ENCODE measurements at places on chromosomes 16 and 17.

DNA sequence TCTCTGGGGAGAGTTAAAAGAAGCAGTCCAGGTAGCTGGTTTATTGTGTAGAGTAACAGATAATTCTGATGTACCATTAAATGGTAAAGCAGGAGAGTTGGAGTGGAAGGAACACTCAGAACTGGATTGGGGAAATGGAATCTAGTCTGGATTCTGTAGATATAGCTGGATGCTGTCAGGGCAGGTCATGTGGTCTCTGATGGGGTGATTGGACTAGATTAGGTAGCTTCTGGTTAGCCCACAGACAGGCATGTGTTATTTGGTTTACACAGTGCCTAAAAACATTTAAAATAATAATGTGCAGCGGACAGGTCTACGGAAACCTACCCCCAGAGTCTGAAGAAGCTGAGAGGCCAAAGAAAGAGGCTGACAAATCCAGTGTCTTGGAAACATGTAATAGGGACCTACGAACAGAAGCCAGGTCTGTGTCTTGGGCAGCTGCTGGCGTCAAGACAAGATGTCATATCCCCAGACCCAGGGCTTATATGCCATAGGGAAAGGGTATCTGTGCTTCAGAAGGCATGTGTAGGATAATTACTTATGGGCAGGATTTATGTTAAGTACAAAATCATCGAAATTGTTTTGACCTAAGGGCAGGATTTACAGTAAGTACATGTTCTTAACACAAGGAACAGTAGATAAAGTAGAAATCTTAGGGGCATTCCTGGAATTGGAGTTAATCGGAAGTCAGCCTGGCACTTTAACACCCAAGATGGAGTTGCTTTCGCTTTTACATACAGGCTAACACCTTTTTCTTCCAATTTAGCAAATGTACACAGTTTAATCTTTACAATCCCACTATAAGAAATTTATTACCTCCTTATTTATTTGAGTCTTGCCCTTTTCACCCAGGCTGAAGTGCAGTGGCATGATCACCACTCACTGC lies 12.4 kb downstream of the LUC7L3 start:
- no peak for DNase-seq

DNA sequence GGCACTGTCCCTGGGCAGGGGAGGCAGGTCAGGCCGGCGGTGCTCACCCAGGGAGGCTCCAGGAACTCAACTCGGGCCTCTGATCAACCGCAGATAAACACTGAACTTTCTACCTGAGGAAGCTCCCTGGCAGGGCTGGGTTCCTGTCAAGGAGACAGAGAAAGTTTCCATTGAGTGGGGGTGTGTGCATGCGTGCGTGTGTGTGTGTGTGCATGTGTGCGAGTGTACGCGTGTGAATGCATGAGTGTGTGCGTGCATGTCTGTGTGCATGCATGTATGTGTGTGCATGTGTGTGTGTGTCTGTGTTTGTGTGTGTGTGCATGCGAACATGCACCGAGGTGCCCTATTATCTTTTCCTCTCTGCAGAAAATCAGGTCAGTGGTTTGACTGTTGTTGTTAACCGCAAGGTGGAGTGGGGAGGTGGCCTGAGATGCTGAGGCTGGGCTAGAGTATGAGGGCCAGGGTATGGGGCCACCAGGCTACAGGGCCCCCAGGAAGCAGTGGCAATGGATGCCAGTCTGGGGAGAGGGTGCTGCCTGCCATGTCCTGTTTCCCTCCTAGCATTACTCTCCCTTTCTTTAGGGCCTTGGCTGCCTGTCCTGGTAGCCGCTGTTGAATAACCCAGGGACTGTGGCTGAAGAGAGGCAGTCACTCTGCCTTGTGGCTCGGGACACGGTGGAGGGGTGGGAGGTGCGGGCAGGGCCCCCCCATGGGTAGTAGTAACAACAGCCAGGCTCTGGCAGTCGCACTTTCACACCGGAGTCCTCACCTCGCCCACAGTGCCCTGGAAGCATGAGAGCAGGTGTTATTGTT lies 24.0 kb downstream of the CCR7 start:
- no peak for DNase-seq

DNA sequence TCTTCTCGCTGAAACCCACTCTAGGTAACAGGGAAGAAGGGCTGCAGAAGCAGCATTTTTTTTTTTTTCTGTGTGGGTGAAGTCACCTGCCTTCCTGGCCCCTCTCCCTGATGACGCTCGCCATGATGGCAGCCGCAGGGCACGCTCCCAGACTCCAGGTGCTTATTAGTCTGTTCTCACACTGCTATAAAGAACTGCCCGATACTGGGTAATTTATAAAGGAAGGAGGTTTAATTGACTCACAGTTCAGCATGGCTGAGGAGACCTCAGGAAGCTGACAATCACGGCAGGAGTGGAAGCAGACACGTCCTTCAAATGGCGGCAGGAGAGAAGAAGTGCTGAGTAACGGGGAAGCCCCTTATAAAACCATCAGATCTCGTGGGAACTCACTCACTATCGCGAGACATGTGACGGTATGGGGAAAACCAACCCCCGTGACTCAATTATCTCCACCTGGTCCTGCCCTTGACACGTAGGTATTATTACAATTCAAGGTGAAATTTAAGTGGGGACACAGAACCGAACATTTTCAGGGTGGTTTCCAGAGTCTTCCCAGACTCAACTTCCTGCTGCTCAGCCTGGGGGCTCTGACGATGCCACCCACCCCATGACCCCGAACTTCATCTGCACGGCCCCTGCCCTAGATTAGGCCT lies 34.9 kb upstream of the NLRP1 start:
- DNase-seq: no peak

- peak; percentile 69 for DNase-seq
Observed at GRCh38 chr16:25692742-25693508, 1.2 kb downstream of the HS3ST4 start.

- peak; percentile 94 for DNase-seq
Observed at GRCh38 chr17:49997773-49998703, 3.0 kb upstream of the DLX3 start.

DNA sequence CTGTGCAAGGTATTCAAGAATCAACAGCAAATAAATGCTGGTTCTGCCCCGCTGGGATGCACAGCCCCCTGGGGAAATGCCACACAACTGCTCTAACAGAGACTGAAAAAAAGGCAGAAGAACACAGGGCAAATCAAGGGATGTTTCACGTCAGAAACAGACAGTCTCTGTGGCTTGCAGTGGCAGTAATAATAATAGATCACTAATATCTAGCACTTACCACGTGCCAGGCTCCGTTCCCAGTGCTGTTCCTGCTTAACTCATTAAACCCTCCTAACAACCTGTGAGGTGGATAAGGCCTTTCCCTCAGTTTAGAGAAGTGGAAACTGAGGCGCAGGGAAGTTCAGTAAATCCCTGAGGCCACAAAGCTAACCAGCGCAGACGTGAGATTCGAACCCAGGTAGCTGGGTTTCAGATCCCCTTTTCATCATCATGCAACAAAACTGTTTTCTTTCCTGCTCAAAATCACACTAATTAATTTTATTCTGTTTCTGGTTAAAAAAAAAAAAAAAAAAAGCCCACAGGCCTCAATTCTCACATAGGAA lies 36.7 kb downstream of the ARHGAP17 start:
- no peak for DNase-seq

DNA sequence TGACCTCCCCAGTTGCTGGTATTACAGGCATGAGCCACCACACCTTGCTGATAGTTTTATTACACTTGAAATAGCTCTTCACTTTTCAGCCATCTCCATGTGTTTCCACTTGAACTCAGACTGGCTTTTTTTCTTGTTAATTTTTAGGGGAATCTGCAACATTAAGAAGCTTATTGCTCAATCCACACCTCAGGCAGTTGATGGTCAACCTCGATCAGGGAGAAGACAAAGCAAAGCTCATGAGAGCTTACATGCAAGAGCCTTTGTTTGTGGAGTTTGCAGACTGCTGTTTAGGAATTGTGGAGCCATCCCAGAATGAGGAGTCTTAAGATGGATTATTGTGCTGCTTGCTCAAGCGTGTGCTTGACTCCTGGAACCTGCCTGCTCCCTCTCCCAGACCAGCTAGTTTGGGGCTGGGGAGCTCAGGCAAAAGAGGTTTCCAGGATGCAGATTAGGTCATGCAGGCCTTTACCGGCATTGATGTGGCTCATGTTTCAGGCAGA lies 8.6 kb downstream of the ZNHIT3 start:
- DNase-seq: no peak

DNA sequence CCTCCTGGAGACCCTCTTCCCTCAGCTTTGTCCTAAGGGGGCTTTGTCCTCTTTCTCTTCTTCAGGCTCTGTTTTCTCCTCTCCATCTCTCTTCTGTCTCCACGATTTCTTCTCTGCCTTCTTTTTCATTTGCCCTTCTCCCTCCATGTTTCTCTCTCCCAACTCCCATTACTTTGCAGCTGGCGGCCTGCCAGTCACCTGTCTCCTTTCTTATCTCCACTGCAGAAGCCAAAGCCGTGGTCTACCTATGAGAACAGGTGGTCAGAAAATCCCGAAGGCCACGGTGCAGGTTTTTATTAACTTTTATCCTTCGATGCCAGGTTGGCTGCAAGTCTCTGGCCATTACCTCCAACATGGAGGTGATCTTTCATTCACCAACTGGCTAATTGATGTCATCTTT lies 45.1 kb downstream of the FZD2 start:
- DNase-seq: no peak

DNA sequence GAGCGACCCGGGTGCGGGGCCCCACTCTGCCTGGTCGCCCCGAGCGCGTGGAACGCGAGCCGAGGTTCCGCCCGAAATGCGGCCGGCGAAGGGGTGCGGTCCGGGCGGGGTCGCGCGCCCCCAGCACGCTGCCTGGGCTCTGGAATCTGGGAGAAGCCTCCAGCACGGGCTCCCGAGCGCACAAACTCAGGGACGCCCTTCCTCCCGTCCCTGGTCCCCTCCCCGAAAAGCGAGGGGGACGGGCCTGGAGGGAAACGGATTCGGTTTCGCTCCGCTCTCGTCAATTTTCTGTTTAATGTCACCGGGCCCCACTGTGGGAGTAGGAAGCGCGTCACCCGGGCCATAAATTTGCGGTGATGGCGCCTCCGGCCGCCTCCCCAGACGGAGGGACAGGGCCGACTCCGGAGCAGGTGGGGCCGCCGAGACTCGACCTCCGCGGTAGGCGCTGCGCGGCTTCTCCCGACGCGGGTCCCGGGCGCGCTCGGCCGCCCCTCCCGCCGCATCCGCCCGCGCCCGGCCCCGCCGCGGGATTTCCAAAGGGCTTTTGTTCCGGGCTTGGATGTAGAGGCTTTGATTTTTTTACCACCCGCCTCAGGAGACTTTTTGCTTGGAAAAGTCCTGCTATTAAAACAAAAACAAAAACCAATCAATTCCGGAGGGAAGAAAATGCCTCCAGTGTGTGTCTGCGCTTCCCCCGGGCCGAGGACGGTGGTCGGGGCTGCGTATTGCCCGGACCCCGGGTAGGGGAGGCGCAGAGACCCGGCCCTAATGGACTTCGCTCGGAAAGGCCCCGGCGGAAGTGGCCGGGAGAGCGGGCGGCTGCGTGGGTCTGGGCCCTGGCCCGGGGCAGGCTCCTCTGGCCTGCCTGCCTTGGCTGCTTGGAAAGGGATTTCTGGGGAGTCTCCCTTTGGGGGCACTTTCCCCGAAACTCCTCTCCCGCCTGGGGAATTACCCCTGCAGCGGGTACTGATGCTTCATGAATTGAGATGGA lies 7.9 kb upstream of the BAHCC1 start:
- DNase-seq: no peak

GRCh38 chr17:76845541-76846017 lies 22.6 kb upstream of the MGAT5B start:
- DNase-seq: no peak

Measured in ecto neural progenitor cell (in vitro differentiated cells).